ENCODE measurements at places on chromosomes 2 and 18.

DNA sequence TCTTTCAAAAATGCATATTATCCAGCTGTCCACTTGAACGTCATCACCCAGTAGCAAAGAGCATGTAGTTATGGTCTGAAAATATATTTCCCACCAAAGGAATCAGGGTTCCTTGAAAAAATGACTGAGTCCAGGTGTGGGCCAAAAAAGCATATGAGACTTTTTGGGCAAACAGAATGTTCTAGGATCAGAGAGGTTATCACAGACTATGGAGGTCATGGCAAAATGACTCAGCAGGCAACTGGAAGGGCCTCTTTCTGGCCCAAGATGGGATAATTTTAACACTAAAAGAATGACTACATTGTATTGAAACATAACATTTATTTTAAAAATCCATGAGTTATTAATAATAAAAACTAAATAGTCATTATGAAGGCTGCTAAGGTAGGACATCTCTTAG lies 77.1 kb downstream of the COBLL1 start:
- DNase-seq = no peak

GRCh38 chr2:43269074-43269572 lies 42.7 kb upstream of the ZFP36L2 start:
- DNase-seq = peak; percentile 74

- DNase-seq = no peak
Measured at GRCh38 chr2:236237468-236238190, 26.6 kb downstream of the ASB18 start.

GRCh38 chr2:235847576-235847975 lies 320.6 kb downstream of the GBX2 start:
- no peak for DNase-seq

- DNase-seq = peak; percentile 74
Measured at GRCh38 chr2:55590810-55591440, 26.5 kb downstream of the PPP4R3B start.

- peak; percentile 36 for DNase-seq
Measured at GRCh38 chr2:179861027-179861415, 391 bp downstream of the ZNF385B start.

DNA sequence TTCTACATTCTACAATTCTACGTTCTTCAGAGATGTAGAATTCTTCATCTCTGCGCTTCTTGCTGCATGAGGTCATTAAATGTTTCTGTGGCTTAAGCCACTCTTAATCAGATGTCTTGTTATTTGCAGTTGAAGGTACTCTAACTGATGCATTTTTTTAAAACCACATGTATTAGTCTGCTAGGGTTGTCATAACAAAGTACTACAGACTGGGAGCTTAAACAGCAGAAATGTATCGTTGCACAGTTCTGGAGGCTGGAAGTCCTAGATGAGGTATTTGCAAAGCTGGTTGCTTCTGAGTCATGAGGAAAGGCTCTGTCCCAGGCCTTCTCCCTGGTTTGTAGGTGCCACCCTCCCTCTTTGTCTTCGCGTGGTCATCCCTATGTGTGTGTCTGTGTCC lies 176.3 kb upstream of the GLI2 start:
- peak; percentile 93 for DNase-seq

GRCh38 chr18:29540548-29540947 lies 1363.6 kb upstream of the CDH2 start:
- DNase-seq = no peak

DNA sequence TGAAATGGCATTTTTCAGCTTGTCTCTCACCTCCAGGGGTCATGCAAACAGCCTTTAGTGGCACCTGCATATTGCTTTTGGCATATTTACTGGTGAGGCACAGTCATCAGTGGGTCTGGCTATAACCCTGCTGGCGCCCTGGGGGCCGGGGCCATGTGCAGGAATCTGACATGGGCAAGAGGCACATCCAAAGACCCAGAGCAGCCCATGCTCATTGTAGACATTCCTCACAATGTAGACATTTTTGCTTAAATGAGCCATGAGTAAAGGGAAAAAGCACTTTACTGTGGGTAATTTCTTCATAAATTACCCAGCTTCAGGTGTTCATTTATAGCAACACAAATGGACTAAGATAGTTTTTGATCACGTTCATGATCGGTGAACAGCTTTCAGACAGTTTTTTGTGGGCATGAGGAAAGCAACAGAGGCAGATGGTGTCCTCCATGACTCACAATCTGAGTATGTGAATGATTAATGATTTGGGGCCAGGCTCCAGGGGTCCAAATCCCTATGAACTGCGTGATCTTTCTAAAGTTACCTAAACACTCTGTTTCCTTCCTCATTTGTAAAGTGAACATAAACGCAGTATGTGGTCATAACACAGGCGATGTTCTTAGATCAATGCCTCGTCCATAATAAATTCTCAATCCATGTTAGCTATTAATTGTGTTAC lies 85.8 kb downstream of the LIPG start:
- DNase-seq = peak; percentile 83

- DNase-seq = no peak
Measured at GRCh38 chr18:29012364-29012763, 835.4 kb upstream of the CDH2 start.

DNA sequence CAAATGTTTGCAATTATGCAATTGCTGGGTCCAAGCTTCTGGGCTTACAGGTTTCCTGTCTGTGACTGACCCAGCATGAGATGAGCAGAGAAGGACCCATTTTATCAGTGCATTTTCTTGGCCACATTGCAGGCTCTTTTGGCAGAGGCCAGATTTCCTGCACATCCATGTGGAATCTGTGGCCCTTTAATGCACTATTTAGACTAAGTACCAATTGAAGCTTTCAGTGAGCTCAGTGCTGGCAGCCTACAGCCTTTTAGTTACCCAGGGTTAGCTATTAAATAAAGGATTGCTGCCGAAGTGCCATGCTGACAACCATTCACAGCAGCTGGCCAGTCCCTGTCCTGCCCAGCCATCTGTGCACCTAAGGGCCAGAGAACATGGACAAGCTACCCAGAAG lies 165.0 kb downstream of the ANKRD30B start:
- no peak for DNase-seq

GRCh38 chr18:41004324-41004723 lies 950.7 kb upstream of the PIK3C3 start:
- DNase-seq = no peak

All from kidney tubule cell (primary cell).